SW480 (cell line): ENCODE measurements at places on chromosomes 5 and 9.

- no peak for DNase-seq
These were observed 258.3 kb downstream of the CWC27 start for GRCh38 chr5:65026816-65027548.

DNA sequence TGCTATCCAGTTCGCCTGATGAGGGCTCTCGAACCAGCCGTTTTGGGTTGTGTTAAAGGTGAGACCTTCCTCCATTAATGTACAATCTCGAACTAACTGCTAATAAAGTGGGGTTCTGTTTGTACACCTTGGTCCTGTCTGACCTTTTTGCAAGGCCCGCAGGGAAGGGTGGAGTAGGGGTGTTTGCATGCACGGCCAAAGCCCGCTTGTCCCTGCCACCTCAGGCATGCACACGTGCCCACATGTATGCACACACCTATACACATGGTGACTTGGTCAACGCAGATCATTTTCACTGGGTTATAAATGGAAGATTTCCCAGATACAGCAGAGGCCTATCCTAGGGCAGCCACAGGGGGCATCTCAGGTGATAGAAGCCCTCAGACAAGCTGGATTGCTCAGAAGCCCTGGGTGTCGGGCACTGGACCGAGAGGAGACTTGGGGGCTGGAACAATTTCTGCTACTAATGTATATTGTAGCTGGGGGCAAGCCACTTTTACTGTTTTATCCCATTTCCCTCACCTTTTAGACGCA is 50.2 kb downstream of the NDST1 start:
- no peak for DNase-seq

DNA sequence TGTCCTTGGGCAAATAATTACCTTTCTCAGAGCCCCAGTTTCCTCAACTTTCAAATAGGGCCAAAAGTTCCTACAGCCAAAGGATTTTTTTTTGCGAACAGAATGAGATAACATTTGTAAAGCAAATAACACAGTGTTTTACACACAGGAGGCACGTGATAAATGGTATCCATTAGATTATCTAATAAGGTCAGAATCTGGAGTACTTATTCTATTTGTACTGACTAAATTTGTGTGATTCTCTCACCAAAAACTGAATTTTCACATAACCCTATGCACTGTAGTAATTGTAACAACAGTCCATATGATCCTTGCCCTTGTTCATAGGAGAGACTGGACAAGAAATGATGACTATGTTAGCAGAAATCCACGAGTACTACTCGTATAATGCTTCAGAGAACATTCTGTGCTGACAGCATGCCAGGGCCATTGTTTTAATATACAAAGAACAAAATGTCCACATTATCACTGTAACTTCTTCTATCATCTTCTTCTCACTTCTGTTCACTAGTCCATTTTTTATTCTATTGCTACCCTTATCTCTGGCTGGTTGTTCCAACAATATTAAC is 13.9 kb upstream of the FEM1C start:
- no peak for DNase-seq

DNA sequence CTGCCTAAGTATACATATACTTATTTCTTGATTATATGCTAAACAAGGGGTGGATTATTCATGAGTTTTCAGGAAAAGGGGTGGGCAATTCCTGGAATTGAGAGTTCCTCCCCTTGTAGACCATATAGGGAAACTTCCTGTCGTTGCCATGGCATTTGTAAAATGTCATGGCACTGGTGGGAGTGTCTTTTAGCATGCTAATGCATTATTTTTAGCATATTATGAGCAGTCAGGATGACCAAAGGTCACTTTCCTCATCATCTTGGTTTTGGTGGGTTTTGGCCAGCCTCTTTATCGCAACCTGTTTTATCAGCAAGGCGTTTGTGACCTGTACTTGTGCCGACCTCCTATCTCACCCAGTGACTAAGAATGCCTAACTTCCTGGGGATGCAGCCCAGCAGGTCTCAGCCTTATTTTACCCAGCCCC is 80.9 kb downstream of the ALDH7A1 start:
- no peak for DNase-seq

DNA sequence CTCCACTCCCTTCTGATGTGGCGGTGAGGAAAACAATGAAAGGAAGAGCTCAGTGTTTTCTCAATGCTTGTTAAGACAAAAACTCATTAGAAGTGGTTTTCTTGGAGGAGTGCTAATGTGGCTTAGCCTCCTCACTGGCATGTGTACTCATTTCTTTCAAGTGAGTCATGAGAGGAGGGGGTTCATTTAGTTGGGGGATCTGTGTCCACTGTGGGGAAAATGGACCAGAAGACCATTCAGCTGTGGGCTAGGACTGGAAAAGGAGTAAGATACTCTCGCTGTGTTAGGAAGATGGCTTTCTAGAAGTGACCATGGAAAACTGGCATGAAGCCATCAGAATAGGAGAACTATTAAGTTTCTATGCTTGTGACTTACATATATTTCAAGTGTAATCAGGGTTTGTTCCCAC is 23.5 kb downstream of the KLF9 start:
- peak; percentile 10 for DNase-seq

DNA sequence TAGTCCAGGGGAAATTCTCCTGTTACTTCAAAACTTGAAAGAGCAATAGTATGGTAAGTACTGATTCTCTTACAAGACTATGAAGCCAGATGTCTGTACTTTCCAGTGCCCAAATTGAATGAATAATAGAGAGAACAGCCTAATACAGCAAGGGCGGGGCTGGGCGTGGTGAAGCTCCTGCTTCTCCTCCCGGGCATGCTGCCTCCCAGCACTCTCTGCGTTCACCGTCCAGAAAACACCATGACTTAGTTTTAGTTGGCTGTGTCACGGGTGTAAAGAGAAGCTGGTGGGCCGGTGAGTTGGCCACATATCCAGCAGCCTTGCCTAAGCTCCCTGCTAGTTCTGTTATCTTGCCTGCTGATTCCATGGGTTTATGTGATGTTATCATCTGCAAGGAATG is 40.7 kb upstream of the ADAMTS2 start:
- DNase-seq, result no peak

DNA sequence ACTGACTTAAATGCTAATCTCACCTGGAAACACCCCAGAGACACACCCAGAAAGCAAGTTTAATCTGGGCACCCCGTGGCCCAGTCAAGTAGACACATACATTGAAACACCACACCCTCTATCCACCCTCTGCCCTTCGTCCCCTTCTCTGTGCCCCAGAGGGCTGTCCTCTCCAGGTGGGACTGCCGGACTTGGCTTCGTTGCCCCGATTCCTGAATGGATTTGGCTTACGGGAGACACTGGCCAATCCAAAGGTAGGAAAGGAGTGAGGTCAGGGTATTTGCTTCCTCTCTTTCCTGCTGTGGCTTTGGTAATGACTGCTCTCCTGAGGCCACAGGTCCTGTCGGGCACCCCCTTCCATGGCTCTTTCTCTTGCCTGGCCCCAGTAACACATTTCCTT is 25.2 kb upstream of the COL27A1 start:
- DNase-seq, result no peak
